Stimulated activated CD8-positive, alpha-beta memory T cell treated with anti-CD3 and anti-CD28 coated beads, Interleukin-15, amount 100 ng/mL, for 24 hours (primary cell): ENCODE measurements at places on chromosomes 2 and 18.

GRCh38 chr2:124692216-124692615 lies 667.1 kb downstream of the CNTNAP5 start:
- no peak for DNase-seq

- no peak for DNase-seq
Observed at GRCh38 chr18:57410749-57411148, 24.4 kb upstream of the ONECUT2 start.

- no peak for DNase-seq
Observed at GRCh38 chr18:10284540-10285282, 169.7 kb upstream of the APCDD1 start.

GRCh38 chr2:108323619-108324018 lies 34.9 kb downstream of the SULT1C2 start:
- DNase-seq: no peak

DNA sequence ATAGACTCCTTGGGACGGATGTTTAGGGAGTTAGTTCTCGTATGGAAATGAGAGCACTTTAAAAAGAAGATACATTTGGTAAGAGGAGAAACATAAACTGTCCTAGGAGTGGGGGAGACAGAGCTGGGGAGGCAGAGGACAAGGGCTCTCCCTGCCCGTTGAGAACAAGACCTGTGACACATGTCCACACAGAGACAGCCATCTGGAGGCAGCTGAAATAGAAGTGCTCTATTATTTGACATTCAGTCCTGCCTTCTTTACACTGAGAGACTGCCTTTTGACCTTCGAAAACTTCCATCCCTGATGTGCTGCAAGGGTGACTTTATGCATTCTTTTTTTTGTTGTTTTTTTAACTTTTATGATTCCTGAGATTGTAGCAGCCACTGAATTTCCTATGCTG lies 150.1 kb downstream of the UXS1 start:
- no peak for DNase-seq

DNA sequence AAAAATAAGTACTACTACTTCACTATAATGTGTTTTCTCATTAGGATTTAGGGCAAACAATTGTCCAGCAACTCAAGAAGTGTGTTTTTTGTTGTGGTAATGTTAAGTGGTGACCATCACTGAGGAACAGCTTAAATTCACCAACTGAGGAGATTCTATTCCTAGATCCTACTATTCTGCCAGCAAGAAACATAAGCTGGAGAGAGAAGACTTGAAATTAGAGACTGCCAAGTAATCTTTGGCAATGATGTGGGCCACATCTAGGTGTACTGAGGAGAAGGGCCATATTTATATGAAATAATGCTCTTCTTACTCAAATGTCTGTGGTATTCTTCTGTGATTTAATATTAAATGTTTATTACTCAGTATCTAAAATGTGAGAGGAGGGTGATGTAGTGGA lies 44.3 kb upstream of the MSTN start:
- no peak for DNase-seq

GRCh38 chr2:237581751-237582746 lies 8.5 kb downstream of the RAB17 start:
- no peak for DNase-seq

- DNase-seq: no peak
Observed at GRCh38 chr2:210860276-210860675, 303.9 kb downstream of the CPS1 start.

- no peak for DNase-seq
Observed at GRCh38 chr2:134081238-134081938, 172.5 kb upstream of the MGAT5 start.

- DNase-seq: no peak
Observed at GRCh38 chr18:51988277-51988676, 351.7 kb upstream of the DCC start.

DNA sequence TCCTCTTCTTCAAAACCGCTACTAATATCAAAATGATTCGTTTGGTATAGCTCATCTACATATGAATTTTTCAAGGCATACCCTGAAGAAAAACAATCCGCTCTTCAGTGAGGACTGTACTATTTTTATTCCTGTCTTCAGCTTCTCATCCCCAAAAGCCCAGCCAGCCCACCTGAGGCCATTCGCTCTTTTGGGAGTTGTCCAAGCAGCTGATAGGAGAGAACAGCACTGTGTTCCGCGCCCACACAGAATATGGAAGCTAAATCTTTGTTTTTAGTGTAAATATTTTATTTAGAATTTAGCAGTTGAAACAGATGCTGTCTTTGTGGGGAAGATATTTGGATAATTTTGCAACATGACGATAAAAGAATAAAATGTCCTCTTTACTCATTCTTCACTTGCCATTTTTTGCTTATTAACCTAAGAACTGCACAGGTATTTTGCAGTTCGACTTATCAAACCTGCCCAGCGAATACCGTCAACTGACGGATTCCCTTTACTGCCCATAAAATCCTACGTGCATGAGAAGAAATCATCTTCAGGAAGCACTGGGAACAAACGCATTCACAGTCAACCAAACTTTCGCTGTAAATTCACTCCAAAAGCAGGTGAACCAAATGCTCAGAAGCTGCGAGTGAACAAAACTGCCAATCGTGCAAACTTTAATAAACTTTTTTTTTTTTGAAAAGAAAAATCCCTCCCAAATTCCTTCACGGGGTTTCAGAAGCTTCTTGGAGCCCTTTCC lies 3.4 kb downstream of the ZNF521 start:
- no peak for DNase-seq

DNA sequence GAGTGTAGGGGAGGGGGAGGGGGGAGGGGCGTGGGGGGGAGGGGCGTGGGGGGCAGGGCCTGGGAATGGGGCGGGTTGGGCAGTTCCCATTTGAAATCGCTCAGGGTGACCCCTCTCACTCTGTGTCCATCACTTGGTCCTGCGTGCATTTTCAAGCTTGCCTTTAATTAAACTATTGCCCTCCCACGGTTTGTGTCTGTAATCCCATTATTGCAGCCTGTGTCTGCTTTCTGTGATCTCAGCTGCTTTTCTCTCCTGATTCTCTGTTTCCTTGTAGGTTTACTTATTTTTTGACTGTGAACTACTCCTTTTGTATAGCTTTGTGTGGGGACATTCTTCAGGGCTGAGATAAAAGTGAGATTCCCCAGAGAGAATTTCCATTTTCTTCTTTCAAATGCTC lies 1.3 kb downstream of the DCDC2C start:
- no peak for DNase-seq

DNA sequence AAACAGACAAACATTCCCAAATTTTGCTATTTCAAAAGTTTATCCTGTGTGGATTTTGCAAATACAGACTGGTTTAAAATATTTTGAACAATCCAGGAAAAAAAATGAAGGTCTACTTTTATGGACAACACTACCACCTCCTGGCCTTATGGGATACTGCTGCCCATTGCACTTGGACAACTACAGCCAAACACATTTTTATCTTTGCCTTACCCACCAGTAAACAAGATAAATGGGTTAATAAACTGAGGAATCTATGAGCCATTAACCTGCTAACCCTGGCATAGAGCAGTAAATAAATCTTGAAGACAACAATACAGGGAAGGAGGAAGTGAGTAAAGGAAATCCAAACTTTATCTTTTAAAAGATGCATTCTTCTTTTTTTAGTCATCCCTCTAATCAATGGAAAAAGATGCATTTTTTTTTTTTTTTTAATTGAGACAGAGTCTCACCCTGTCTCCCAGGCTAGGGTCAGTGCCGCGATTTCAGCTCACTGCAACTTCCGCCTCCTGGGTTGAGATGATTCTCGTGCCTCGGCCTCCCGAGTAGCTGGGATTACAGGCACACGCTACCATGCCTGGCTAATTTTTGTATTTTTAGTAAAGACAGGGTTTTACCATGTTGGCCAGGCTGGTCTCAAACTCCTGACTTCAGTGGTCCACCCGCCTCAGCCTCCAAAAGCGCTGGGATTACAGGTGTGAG lies 2.1 kb upstream of the SPIRE1 start:
- no peak for DNase-seq

- no peak for DNase-seq
Observed at GRCh38 chr2:131402320-131403039, 38.5 kb upstream of the RAB6D start.

GRCh38 chr2:26595146-26595545 lies 46.0 kb downstream of the CIB4 start:
- no peak for DNase-seq

GRCh38 chr2:70733646-70734180 lies 34.3 kb downstream of the ADD2 start:
- DNase-seq: no peak

GRCh38 chr2:134500211-134500935 lies 218.4 kb downstream of the TMEM163 start:
- DNase-seq: no peak

GRCh38 chr18:43054815-43055519 lies 60.5 kb downstream of the RIT2 start:
- DNase-seq: no peak

DNA sequence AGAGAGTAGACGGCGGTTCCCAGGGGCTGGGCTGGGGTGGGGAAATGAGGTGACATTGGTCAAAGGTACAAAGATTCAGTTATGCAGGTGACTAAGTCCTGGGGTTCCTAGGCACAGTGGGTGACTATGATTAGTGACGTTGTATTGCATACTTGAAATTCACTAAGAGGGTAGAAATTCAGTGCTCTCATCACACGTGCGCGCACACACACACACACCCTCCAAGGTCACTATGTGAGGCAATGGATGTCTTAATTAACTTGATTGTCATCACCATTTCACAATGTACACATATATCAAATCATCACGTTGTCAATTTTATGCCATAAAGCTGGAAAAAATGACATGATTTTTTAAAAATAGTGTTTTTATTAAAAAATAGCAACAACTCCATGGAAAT lies 92.9 kb upstream of the ALKAL2 start:
- no peak for DNase-seq

DNA sequence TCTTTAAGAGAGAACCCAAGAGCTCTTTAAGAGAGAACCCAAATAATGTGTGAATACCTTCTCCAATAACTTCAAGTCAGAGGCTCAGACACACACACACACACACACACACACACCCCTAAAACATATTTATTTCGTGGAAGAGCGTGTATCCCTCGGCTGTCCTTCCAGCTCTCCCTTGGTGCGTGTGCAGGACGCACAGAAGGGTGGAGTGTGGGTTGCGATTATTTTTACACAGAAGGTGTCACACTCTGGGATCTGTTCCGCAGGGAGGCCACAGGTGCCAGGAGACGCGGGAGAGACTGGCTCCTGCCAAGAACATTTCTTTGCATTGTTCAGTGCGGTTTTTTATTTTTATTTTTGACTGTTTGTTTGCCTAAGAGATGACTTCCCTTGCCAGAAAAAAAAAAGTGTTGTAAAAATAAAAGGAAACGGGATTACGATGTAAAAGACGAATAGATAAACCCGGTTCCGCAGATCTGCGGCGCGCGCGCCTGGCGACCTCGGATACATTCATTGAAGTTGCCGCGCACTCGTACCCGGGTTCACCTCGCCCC lies 47.3 kb upstream of the ATP6V1B1 start:
- no peak for DNase-seq
